ENCODE measurements at places on chromosomes 12 and 14. TPM values are rescaled to one million over a fixed set of nuclear protein-coding genes. Genes with fewer than 3 reads are reported as not detected.

GRCh38 chr14:90512329-90512991, 115.6 kb downstream of the CALM1 start:
- no peak for DNase-seq

GRCh38 chr12:60921541-60921940, 1325.7 kb downstream of the SLC16A7 start:
- no peak for DNase-seq

- no peak for DNase-seq
Observed at GRCh38 chr12:29216797-29217575, 67.9 kb downstream of the FAR2 start.

- DNase-seq, result no peak
Observed at GRCh38 chr14:95811813-95812212, 64.8 kb upstream of the TUNAR start.

DNA sequence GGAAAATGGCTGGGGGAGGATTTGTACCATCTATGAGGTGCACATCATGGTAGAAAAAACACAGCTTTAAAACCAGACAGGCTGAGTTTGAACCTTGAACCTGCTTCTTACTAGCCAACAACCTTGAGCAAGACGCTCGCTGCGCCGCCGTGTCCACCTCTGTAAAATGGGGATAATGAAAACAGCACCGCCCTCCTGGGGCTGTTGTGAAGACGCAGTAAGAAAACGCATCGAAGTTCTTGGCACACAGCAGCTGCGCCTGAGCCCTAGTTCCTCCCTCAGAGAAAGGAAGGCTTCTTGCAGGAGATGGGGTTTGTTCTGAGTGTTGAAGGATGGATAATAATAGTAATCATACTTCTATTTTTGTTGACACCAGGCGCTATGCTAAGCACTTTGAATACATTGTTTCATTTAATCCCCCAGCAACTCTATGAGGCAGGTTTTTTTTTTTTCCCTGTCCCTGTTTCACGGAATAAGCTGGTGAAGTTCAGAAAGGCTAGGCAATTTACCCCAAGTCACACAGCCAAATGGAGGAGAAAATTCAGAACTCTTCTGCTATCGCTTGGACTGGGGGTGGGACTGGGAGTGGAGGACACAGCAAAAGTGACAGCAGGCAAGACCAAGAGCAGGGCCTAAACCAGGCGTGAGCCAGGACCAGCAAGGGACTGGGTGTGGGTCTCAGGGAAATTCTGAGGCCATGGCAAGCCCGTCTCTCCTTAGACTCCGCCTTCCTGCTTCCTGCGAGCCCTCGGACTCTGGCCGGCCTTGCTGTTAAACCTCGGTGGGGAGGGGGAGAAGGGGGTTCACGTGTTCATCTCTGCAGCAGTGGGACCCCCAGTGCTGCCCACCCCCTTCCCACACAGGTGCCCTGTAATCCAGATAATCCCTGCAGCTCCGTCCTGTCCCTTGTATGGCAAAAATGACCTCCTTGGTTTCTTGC, 97.5 kb downstream of the LRRC74A start:
- no peak for DNase-seq

- no peak for DNase-seq
Observed at GRCh38 chr14:35879151-35879648, 53.1 kb downstream of the BRMS1L start.

TXNDC16 gene
- total RNA-seq, result 13.4 TPM

GRCh38 chr12:53325511-53326061, 4.2 kb upstream of the AAAS start:
- peak; percentile 59 for DNase-seq

GRCh38 chr12:132144810-132145168, 532 bp downstream of the NOC4L start:
- DNase-seq, result no peak

GRCh38 chr12:62749586-62749985, 185.4 kb downstream of the PPM1H start:
- DNase-seq, result no peak

GRCh38 chr12:90055071-90055470, 346.4 kb upstream of the ATP2B1 start:
- DNase-seq, result no peak

SERPINA9 gene
- total RNA-seq, result not detected

- DNase-seq, result no peak
Observed at GRCh38 chr12:96078231-96079135, 43.1 kb upstream of the LTA4H start.

INTS13 gene
- total RNA-seq, result 11.8 TPM

GRCh38 chr12:46717868-46718267, 107.9 kb downstream of the SLC38A4 start:
- no peak for DNase-seq

GZMH gene
- 15.9 TPM for total RNA-seq

GRCh38 chr12:131281016-131281415, 327.3 kb downstream of the ADGRD1 start:
- no peak for DNase-seq

DNA sequence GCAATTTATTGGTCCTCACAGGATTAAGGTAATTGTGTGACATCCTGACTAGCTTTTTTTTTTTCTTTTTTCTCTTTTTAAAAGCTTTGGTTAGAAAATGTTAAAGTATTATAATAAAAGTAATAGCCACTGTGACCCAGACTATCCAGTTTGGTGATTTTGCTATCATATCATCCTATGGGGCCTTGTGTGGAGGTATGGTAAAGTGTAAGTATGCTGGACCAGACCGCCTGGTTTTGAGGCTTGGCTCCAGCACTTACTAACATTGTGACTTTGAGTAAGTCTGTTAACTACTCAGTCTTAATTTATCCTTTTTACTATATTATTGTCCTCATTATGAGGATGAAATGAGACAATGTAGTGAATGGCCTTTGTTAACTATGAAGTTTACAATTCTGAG, 15.5 kb downstream of the EID3 start:
- DNase-seq, result no peak

DNA sequence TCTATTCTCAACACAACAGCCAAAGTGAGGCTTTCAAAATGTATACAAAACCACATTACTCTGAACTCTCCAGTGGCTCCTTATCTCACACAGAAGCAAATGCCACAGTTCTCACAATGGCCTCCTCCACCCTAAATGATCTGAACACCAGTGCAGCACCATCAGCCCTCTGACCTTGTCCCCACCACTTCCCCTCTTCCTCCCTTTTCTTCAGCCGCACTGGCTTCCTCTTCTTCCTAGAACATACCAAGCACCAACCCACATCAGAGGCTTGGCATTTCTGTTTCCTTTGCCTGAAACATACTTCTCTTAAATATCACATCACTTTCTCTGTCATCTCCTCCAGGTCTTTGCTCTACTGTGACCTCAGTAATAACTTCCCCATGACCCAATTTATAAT, 66.3 kb downstream of the GPR135 start:
- peak; percentile 1 for DNase-seq

DNA sequence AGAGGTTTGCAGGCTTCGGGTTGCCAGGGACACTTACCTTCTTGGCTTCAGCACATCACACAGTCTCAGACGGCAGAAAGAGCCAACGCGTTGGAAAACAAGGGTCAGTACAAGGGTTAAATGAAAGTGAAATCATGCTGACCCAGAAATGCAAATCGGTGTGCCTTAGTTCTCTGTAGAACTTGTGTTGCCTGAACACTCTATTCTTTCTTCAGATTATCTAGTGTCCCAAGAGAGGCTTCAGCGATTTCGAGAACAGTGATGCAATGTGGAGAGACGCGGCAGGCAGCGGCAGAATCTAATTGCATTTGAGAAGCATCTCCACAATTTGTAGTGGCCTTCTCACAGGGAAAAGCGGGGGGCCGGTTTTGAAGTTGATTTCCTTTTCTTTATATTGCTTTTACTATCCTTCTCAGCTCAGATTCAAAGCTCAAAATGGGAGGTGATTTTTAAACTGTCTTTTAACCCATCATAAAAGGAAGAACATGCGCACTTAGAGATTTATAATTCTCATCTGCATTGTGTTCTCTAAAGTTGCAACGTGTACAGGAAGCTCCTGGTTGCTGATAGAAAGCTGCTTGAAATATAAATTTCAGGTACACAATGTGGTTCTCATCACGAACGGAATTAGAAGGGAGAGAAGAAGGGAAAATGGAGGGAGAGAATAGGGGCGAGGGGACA, 67.8 kb upstream of the EGLN3 start:
- DNase-seq, result no peak

GRCh38 chr12:20319366-20319765, 49.0 kb upstream of the PDE3A start:
- no peak for DNase-seq

DNA sequence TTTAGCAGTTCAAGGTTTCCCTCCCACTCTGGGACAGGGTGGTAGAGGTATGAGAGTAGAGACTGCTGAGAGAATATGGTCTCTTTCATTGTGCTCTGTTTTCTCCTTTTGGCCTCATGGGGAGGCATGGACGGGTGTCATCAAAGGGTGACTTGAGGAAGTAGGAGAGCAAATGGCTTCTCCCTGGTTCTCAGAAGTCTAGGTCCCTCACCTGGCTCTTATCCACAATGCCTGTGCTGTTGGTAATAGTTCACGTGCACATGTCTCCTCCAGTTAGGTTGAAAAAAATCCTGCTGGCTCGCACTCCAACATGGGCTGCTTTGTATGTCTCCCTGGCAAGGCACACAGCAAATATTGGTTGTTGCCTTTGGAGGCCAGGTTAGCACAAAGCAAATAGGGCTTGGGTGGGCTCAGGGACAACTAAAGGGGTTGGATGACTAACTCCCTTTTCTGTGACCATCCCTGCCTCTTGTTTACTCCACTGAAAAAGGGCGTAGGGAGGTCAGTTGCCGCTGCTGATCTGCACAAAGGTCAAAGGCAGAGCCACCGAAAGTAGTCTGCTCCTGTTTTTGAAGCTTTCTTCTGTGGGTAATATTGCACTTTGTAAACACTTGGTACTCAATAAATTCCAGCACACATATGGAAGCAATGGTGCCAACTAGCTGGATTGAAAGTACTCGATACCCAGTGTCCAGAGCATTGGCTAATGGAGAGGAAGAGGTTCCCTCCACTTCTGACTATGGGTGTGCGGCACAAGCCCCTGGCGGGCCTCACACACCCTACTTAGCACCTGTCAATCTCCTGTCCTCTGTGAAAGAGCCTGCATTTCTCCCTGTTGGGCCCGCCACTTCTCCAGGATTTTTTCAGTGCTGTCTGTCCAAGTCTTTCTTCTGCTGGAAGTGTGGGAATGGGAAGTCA, 121.8 kb downstream of the SLC38A6 start:
- no peak for DNase-seq

- peak; percentile 32 for DNase-seq
Observed at GRCh38 chr14:63438065-63438757, 105.0 kb downstream of the PPP2R5E start.

GRCh38 chr12:119153477-119154434, 25.0 kb upstream of the HSPB8 start:
- no peak for DNase-seq

LRRC10 gene
- total RNA-seq, result not detected

- no peak for DNase-seq
Observed at GRCh38 chr14:33938131-33938949, 12.5 kb downstream of the EGLN3 start.

TRIM9 gene
- total RNA-seq, result 0.64 TPM
